ENCODE measurements at places on chromosomes 16 and 17.

GRCh38 chr16:12206098-12206748, 229.7 kb downstream of the SNX29 start:
- no peak for DNase-seq

DNA sequence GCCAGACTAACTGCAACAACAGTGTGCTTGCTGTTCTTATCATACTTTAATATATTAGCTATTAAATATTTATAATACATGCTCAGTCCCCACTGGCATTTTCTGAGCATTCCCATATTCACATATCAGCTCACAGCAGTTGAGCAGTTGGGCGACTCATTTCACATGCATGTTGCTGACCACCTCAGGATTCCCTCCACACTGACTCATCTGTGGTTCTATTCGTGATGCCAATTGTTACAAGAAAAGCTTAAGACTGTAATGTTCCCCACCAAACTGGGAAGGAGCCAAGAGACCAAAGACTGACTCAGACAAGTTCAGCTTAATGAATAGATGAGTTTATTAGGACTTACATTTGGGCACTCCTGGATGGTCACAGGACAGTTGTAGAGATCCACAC, 100.3 kb upstream of the KIF2B start:
- DNase-seq = no peak

- no peak for DNase-seq
These were observed 36.1 kb upstream of the ERCC4 start for GRCh38 chr16:13883881-13884280.

DNA sequence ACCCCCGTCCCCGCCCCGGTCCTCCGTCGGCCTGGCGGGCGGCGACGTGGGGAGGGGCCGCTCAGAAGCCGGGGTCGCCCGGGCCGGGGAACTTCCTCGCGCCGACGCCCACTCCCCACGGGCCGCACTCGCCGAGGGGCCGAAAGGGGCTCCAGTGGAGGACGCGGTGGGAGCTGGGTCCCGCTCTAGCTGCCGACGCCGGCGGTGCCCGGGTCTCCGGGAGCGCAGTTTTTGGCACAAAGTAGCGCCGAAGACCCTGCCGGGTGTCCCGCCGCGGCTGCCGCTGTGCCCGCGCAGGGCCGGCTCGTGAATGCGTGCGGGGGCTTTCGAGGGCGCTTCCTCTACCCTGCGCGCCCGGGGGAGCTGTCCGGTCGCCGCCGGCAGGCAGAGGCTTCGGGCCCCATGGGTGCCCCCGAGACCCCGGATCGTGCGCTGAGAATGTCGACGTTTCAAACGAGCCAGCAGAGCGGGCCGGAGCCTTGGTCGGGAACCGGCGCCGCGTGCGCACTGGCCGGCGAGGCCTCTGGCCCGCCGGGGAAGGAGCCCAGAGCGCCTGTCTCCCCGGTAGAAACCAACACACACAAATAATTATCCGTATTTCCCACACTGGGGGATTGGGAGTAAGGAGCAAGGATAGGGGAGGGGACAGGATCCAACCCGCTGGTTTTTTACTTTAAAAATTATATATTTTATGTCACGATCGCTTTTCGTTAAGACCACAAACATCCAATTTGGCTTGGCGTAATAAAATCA, 46.6 kb upstream of the SLC38A10 start:
- no peak for DNase-seq

DNA sequence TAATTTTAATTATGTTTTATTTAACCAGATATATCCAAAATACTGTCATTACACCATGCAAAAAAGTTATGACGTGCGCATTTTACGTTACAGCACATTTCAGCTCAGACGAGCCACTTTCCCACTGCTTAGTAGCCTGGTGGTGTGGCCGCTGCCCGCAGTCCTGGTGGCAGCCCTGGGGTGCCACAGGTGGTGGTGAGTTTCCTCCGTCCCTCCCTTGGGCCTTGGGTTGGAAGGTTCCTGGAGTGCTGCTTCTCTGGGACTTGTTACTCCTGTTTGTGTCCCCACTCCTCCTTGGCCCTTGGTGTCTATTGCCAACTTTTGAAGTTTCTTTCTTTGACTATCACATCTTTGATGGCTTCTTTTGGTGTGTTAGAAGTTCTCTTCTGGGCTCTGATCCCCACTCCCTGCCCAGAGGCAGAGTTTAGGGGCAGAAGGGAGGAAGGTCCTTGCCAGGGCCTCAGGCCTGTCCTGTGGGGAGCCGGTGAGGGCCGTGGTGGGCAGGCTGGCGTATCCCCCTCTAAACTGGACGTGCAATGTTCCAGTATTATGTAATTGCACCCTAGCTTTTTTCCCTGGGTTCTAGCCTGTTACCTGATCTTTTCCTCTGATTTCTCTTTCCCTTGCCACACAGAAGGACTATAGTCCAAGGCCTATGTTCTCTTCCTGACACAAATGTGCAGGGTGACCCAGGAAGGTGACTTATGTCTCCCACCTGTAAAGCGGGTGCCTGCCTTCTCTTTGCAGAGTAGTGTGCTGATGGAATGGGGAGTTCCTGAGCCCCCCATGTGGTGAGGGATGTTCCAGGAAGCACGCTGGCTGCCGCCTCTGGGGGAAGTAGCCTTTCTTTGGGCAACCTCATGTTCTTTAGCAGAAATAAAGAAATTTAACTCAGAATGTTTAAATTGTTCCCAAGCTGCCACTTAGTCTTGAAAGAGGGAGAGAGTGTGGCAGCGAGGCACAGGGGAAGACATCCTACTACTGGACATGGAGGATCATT, 8.4 kb downstream of the MPRIP start:
- no peak for DNase-seq

DNA sequence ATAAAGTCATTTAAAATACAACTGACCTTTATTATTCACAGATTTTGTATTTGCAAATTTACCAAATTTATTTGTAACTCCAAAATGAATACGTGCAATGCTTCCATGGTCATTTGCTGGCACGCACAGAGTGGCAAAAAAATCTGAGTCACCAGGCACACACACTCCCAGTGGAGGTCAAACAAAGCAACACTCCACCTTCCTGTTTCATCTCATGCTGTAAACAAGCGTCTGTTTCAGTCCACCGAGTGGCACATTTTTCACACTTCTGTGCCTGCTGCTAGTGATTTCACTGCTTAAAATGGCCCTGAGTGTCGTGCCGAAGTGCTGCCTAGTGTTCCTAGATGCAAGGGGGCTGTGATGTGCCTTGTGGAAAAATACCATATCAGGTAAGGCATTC, 17.8 kb upstream of the ITGAE start:
- DNase-seq = no peak

GRCh38 chr16:10937068-10937859, 5.0 kb downstream of the DEXI start:
- DNase-seq = no peak

DNA sequence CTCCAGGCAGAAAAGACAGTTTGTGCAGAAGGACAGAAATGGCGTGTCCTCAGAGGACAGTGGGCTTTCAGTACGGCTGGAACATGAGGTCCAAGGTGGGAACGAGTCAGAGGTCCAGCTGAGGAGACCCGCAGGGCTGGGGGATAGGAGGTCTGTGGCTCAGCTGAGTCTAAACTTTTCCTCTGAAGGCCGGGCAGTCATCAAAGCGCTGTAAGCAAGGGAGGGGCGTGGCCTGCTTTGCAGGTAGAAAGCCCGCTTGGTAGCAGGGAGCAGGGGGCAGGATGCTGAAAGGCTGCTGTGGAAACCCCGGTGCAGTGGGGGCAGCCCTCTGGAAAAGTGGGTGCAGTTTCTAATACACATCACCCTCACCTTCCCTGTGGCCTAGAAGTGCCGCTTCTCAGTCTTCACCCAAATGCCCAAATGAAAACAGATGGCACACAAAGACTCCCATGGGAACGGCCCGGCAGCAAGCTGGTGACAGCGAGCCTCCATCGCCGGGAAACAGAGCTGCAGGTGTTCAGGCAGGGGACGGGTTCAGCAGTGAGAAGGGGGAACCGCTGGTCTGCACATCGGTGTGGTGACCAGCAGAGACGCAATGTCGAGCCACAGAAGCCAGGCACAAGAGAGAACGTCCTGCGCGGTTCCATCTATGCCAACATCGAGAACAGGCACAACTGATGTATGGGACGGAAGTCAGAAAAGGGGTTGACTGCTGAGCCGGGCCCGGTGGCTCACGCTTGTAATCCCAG, 12.2 kb upstream of the OSGIN1 start:
- DNase-seq = no peak

DNA sequence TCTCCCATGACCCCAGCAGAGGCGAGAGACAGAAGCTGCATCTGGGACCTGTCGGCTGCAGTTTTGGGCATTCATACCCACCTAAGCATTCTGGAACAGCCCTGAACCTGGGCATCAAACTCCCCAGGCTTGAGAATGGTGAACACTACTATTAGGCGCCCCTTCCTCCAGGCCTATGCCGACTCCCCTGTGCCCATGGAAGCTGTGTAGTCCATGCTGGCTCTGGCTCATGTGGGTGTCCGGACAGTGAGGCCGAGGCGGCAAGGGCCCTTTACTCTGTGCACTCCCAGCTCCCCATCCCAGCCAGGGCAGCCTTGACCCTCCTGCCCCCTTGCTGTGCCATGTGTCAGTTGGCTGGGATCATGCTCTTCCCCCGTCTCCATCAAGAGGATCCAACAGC, 89.0 kb upstream of the TOB1 start:
- DNase-seq = no peak

GRCh38 chr17:31434727-31435050, 43.2 kb downstream of the RAB11FIP4 start:
- no peak for DNase-seq

Measured in activated gamma-delta T cell (primary cell).